Fibroblast of the aortic adventitia (primary cell): ENCODE measurements at places on chromosomes 1 and 21. TPM values are rescaled to one million over a fixed set of nuclear protein-coding genes. Genes with fewer than 3 reads are reported as not detected.

DNA sequence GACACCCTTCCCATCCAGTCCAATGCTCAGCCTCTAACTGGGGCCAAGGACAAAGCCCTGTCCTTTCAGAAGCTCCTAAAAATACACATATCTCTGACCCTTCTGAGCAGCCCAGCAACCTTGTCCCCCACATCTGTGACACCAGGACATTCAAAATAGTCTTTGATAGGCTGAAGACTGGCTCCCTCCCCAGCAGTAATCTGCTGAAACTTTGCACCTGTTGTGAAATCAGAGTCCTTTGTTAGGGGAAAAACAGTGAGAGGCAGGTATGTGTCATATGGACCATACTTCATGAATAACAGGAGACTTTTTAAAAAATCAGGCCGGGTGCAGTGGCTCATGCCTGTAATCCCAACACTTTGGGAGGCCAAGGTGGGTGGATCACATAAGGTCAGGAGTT lies 82.4 kb upstream of the VAMP3 start:
- no peak for DNase-seq

- no peak for DNase-seq
Observed at GRCh38 chr1:19460535-19461219, 24.7 kb downstream of the CAPZB start.

DNA sequence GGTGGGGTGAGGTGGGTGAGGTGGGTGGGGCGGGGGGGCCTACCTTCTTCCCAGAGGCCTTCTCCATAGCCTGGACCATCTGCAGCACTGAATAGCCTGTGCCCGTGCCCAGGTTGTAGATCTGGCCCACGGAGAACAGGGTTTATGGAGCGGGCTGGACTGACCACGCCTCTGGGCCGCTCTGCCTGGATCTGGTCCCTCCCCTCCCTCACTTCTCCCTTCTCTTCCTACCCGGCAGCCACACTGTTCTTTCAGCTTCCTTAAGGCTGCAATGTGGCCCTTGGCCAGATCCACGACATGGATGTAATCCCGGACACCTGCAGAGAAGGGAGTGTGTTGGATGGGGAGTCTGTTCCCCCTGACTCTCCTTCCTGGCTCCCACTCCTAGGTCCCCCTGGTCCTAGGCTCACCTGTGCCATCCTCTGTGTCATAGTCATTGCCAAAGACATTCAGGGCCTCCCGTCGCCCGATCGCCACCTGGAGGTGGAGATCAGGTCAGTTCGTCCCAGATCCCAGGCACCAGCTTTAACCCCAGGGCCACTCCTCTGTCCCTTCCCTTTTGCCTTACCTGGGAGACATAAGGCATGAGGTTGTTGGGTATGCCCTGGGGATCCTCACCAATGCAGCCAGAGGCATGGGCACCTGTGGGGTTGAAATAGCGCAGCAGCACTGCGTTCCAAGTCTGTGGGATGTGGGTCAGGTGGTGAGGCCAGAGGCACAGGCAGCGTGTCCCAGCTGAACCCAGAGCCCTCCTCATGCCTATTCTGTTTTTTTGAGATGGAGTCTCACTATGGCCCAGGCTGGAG lies 3.9 kb downstream of the GALE start:
- no peak for DNase-seq

DNA sequence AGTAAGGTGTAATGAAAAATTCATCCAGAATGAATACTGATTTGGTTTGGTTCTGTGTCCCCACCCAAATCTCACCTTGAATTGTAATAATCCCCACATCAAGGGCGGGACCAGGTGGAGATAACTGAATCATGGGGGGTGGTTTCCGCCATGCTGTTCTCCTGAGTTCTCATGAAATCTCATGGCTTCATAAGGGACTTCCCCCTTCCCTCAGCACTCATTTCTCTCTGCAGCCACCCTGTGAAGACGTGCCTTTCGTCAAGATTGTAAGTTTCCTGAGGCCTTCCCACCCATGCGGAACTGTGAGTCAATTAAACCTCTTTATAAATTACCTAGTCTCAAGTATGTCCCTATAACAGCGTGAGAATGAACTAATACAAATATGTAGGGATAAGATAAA lies 5.5 kb upstream of the SYNJ1 start:
- DNase-seq: no peak

DNA sequence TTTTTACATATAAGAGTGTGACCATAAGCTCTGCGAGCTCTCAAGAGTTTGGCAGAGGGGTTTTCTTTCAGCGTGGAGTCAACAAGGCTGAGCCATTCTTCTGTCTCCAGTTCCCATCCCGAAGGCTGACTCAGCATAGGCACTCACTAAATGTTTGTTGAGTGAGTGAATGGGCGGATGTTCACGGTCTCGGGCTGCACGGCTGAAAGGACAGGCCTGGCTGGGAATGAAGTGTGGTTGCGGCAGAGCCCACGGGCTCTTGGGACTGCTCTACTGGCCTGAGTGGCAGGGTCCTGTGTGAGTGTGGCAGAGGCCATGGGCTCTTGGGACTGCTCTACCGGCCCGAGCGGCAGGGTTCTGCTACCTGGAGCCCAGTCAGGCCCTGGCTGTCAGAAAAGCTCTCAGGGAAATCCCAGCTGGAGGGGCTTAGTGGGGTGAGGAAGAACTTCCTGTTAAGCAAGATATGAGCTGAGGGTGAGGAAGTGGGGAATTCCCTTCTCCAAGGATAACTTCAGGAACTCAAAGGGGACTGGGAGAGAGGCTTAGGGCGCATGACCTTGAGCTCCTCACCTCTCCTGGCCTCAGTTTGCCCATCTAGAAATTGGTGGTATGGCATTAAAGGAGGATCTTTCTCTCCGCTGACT lies 56.6 kb upstream of the C1orf174 start:
- no peak for DNase-seq

DNA sequence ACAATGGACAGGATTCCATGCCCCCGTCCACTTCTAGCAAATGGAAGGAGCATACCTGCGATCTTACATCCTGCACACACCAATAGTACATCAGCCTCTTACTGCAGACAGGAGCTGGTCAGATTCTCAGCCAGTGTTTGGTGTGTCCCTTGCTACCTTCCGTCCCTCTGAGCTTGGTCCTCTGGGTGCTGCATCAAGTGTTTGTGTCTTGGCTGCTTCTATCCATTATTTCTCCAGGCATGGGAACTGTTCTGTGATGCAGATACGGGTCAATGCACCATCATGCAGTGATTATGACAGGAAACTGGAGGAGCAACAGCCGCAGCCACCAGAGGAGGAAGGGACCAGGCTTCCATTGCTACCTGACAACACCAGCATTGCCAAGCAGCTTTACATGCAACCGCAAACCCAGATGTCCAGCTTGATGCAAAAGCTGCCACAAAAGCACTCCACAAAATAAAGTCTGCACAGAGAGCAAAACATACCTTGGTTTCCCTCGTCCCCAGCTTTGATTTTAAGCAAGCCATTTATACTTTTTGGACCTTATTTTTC lies 21.9 kb upstream of the OVAAL start:
- no peak for DNase-seq

GRCh38 chr1:48251821-48252220 lies 29.3 kb downstream of the SLC5A9 start:
- no peak for DNase-seq

DNA sequence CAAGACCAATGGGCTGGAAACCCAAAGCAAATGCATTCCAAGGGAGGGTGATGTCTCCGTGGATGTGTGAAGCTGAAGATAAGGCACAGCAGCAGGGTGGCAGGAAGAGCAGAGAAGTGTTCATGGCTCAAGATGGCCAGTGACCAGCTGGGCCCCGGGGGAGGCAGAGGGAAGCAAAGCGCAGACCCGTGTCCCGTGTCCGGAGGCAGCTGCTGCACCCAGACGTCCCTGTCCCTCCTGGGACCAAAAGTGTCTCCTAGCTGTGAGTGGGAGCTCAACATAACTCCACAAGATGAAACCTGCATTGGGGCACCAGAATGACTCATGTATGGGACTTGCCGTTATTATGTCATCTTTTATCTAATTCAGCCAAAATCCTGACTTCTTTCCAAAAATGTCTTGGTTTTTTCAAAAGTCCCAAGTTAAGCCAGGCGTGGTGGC lies 118.2 kb downstream of the RIPK4 start:
- peak; percentile 92 for DNase-seq

DNA sequence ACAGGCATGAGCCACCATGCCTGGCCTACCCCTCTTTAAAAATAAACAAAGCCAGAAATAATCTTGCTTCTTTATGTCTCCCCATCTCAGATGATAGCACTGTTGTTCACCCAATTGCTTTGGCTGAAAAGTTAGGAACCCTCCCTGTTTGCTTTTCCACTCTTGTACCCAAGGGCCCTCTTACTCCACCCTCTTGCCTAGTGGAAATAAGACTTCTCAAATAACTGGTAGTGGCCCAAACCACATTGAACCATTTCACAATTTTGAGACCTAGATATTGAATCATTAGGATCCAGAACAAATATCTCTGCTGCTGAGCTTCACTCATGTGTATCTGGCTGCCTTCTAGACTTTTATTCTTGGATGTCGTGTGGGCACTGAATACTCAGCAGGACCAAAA lies 37.7 kb downstream of the RNF220 start:
- peak; percentile 41 for DNase-seq

GRCh38 chr1:32890516-32891240 lies 4.4 kb downstream of the HPCA start:
- no peak for DNase-seq

DNA sequence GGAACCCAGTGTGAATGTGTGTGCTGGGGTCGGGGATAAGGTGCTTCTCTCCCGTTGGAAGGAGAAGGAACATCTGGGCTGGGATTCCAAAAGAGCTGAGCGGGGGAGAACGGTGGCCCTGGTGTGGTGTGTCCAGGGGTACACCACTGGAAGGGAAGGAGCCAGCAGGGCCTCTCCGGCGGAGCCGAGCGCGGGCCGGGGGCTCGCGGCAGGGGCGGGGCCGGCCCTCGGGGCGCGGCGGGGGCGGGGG lies 231 bp upstream of the RPS6KA1 start:
- no peak for DNase-seq

TAF12 gene
- 26.2 and 36.0 TPM in 2 replicates for total RNA-seq

SLC6A17 gene
- total RNA-seq: 0.16 and 0.90 TPM in 2 replicates

OLIG2 gene
- not detected in 2 replicates for total RNA-seq
